ENCODE measurements at places on chromosomes 2 and 18.

DNA sequence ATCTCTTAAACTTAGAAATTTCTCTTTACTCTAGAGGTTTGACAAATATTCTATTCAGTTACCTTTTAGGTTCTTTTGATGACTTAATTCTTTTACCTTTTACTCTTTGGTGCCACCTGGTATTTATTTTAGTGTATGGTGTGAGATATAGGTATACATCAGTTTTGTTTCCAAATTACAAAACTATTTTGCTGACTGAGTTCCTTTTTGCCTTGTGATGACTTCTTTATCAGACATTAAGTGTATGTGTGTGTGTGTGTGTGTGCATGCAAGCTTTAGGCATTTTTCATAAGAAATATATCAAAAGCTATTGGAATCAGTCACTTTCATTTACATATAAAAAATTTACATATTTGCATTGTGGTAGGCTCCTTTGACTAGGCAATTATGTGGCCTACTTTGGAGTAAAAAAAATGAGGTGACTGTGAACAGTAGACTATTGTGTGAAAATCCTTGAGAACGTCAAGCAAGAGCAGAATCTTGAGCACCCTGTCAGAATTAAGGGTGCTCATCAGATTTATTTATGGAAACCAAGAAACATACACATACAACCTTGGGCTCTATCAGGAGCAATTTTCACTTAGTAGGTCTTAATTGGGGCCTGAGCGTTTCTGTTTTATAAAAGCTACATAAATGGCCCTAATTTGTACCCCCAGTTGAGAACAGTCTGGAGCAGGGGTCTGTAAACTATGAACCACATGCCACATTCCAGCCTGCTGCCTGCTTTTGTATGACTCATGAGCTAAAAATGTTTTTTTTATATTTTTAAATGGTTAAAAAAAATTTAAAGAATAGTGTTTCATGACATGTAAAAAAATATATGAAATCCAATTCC, 415.9 kb downstream of the SLC4A3 start:
- H3K4me3 ChIP-seq, result no peak overlapping the region
- no peaks in the 10 kb centered on the region for H3K36me3 ChIP-seq
- no peak for DNase-seq
- no peaks in the 10 kb centered on the region for H3K27me3 ChIP-seq
- H3K4me1 ChIP-seq, result peaks cover 29% of the 10 kb centered on the region
- H3K27ac ChIP-seq, result no peak overlapping the region

DNA sequence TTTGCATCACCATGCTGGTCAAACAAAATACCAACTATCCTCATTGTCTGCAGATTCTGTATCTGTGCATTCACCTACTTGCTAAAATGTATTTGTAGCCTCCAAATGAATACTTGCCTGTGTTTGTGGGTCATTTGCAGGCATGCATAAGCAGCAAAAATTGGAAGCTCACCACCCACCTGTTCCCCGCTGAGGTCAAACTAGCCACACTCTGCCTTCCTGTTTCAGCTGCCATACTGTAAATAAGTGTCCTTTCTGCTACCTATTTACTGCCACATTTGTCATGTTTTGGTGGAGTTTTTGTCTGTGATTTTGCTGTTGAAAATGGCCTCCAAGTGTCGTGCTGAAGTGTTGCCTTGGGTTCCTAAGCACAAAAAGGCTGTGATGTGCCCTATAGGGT, 50.0 kb upstream of the ACMSD start:
- H3K4me1 ChIP-seq, result no peaks in the 10 kb centered on the region
- H3K27me3 ChIP-seq, result no peaks in the 10 kb centered on the region
- DNase-seq, result no peak
- H3K36me3 ChIP-seq, result no peaks in the 10 kb centered on the region
- no peak overlapping the region for H3K27ac ChIP-seq

DNA sequence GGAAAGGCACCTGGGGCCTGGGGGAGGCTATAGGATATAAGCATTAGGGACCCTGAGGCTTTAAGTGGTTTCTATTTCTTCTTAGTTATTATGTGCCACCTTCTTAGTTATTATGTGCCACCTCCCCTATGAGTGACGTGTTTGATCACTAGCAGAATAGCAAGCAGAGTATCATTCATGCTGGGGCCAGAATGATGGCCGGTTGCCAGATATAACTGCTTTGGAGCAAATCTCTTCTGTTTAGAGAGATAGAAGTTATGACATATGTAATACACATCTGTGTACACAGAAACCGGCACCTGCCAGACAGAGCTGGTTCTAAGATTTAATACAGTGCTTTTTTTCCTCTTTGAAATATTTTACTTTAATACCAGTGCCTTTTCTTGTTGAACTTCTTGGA, 29.4 kb downstream of the LIPG start:
- no peaks in the 10 kb centered on the region for H3K27me3 ChIP-seq
- H3K27ac ChIP-seq, result no peak overlapping the region
- DNase-seq, result no peak
- peaks cover 3% of the 10 kb centered on the region for H3K36me3 ChIP-seq
- H3K4me3 ChIP-seq, result no peak overlapping the region

- H3K27ac ChIP-seq, result peak overlapping the region; percentile 100
- peaks cover 23% of the 10 kb centered on the region for H3K4me1 ChIP-seq
- peak overlapping the region; percentile 88 for H3K4me3 ChIP-seq
- no peak for DNase-seq
- no peaks in the 10 kb centered on the region for H3K27me3 ChIP-seq
Observed at GRCh38 chr2:231707625-231707926, 749 bp upstream of the PTMA start.

DNA sequence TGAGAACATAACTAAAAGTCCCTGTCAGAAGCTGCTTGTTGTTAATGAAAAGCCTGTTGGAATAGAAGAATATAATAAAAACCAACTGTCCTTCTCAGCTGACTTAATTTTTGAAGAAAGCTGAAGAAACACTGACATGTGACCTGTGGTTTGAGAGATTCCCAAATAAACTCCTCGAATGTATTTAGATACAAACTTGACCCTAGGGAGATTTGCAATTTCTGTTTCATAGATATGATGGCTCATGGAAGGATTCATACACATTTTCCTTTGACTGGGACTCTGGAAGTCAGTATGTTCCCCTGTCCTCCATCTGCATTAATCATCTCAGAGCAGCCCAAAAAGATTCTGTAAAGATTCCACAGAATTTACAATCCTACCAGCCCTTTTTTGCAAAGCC, 195.1 kb downstream of the TMEM247 start:
- H3K36me3 ChIP-seq, result no peaks in the 10 kb centered on the region
- H3K4me1 ChIP-seq, result no peaks in the 10 kb centered on the region
- H3K27me3 ChIP-seq, result no peaks in the 10 kb centered on the region
- no peak overlapping the region for H3K4me3 ChIP-seq

GRCh38 chr2:41353060-41353459, 694.8 kb upstream of the PKDCC start:
- H3K4me1 ChIP-seq, result no peaks in the 10 kb centered on the region
- H3K27ac ChIP-seq, result no peak overlapping the region
- H3K4me3 ChIP-seq, result no peak overlapping the region
- H3K27me3 ChIP-seq, result no peaks in the 10 kb centered on the region

DNA sequence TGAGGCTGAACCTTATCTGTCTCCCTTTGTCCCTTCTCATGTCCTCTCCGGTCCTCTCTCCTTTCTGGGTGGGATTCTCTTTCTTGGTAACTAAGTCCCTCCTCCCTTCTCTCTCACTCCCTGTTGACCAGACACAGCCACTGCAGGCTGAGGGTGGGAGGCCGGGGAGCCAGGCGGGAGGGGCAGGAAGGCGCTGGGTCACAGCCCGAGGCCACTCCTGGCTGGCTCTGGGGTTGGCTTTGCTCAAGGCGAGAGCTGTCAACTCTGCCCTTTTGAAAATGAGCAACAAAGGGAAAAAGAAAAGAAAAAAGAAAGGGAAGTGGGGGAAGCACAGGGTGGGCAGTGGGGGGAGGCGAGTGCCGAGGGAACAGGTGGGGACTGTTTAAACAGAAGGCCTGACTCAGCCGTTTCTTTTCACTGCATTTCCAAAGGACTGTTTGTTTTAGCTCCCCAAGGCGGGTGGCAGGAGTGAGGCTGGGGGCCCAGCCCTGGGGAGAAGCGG, 70.5 kb upstream of the IGFBP5 start:
- peak overlapping the region; percentile 70 for H3K27ac ChIP-seq
- DNase-seq, result peak; percentile 88

DNA sequence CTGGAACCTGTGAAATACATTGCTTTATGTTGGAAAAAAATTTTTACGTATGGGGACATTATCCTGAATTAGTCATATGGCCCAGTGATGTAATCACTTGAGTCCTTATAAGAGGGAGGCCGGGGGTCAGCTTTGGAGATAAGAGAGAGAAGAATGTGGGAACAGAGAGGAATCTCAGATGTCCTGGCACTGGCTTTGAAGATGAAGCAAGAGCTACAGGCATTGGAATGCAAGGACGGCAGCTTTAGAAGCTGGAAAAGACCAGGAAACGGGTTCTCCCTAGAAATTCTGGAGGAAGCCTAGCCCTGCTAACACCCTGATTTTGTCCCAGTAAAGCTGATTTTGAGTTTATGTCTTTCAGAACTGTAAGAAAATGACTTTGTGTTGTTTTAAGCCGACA, 1129.9 kb upstream of the GYPC start:
- no peak overlapping the region for H3K27ac ChIP-seq
- no peak overlapping the region for H3K4me3 ChIP-seq
- H3K27me3 ChIP-seq, result no peaks in the 10 kb centered on the region
- peaks cover 18% of the 10 kb centered on the region for H3K4me1 ChIP-seq
- peak; percentile 54 for DNase-seq
- no peaks in the 10 kb centered on the region for H3K36me3 ChIP-seq

- no peak overlapping the region for H3K4me3 ChIP-seq
- H3K36me3 ChIP-seq, result no peaks in the 10 kb centered on the region
- H3K27me3 ChIP-seq, result no peaks in the 10 kb centered on the region
- DNase-seq, result peak; percentile 32
- H3K27ac ChIP-seq, result no peak overlapping the region
Observed at GRCh38 chr2:107235491-107236254, 349.7 kb upstream of the ST6GAL2 start.

GRCh38 chr2:202423139-202423538, 47.0 kb downstream of the BMPR2 start:
- 0 out of 2 replicates have a peak overlapping the region, but pooled peaks have one; percentile 32 for H3K27ac ChIP-seq
- no peaks in the 10 kb centered on the region for H3K27me3 ChIP-seq

DNA sequence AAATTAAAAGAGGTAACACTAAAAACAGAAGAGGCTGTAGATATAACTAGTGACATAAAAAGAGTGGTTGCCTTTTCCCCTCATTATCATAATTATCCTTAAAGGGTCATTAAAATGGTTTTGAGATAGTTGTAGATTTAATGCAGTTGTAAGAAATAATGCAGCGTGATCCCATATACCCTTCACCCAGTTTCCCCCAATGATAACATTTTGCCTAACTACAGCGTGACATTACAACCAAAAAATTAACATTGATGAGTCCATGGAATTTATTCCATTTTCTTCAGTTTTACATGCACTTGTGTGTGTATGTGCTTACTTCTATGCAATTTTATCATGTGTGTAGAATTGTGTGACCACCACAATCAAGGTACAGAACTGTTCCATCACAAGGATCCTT, 13.2 kb upstream of the RMND5A start:
- H3K27me3 ChIP-seq, result no peaks in the 10 kb centered on the region
- H3K27ac ChIP-seq, result no peak overlapping the region
- no peak overlapping the region for H3K4me3 ChIP-seq
- H3K36me3 ChIP-seq, result no peaks in the 10 kb centered on the region
- no peak for DNase-seq

DNA sequence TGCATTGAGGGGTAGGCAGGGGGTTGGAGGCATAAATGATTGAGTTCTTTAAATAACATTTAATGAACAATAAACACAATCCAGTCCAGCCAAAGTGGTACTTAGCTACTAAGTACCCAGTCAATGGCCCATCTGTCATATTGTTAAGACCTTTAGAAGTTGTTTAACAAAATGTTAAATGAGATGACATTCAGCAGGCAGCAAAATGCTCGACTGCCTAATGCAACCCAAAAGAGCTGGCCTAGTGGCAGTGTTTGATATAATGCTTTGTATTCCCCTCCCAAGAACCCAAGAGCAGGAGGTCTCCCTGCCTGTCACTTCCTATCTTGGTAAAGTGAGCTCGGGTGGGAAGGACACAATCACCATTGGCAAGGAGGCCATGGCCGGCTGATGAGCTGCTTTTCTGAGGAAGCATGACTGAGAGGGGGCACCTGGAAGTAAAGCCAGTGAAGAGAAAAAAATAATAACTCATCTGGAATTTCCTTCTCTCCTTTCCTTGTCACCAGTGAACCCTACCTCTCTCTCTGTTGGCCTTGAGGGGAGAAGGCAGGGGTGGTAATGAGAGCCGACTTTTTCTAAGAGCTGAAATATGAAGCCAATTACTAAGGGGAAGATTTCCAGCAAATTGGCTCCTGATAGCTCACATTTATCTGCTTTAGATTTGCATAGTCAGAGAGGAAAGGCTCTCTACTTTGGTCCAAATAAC, 140.6 kb downstream of the C1D start:
- H3K4me3 ChIP-seq, result no peak overlapping the region
- H3K27me3 ChIP-seq, result no peaks in the 10 kb centered on the region
- no peak for DNase-seq

- no peaks in the 10 kb centered on the region for H3K27me3 ChIP-seq
- no peak for DNase-seq
- no peak overlapping the region for H3K4me3 ChIP-seq
- no peak overlapping the region for H3K27ac ChIP-seq
- 0 out of 2 replicates have a peak, but pooled peaks cover 3% of the 10 kb centered on the region for H3K4me1 ChIP-seq
Observed at GRCh38 chr2:46568212-46569009, 89.0 kb downstream of the TMEM247 start.

DNA sequence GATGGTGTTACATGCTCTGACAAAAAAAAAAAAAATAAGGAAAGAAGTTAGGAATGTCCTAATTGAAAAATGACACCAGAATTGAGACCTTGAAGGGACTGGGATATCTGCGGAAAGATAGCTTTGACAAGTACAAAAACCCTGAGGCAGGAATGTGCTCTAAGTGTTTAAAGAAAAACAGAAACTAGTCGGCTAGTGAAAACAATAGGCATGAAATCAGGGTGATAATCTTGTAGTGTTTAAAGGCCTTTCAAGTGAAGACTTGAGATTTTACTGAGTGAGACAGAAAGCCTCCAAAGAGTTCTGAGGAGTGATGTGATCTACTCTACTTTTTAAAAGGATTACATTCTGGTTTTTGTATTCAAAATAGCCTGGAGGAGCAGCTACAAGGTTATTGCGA, 107.4 kb downstream of the COBLL1 start:
- no peaks in the 10 kb centered on the region for H3K36me3 ChIP-seq
- H3K4me1 ChIP-seq, result no peaks in the 10 kb centered on the region
- no peak overlapping the region for H3K4me3 ChIP-seq
- DNase-seq, result peak; percentile 12
- H3K27me3 ChIP-seq, result no peaks in the 10 kb centered on the region
- no peak overlapping the region for H3K27ac ChIP-seq

GRCh38 chr2:33085646-33086045, 138.9 kb downstream of the LTBP1 start:
- H3K27ac ChIP-seq, result no peak overlapping the region
- no peak overlapping the region for H3K4me3 ChIP-seq
- peaks cover 10% of the 10 kb centered on the region for H3K4me1 ChIP-seq
- no peak for DNase-seq
- peaks cover 21% of the 10 kb centered on the region for H3K27me3 ChIP-seq
- no peaks in the 10 kb centered on the region for H3K36me3 ChIP-seq

DNA sequence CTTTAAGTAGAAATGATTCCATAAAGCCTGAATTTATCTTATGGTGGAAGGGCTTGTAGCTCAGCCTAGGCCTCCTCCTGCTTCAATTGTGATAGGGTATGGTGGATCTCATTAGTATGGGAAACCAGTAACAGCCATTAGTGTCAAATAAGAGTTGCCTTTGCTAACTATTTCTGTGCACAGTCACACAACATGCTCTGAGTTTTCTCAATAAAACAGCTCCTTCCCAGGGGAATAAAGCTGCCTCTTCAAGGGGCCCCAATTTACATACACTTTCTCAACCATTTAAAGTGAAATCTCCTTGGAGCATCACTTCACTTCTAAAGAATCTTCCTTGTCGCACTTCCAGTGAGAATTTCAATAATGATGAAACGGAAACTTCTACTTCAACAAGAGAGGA, 53.4 kb downstream of the KLF7 start:
- H3K36me3 ChIP-seq, result no peaks in the 10 kb centered on the region
- no peak for DNase-seq
- H3K4me1 ChIP-seq, result no peaks in the 10 kb centered on the region
- H3K27me3 ChIP-seq, result no peaks in the 10 kb centered on the region
- no peak overlapping the region for H3K4me3 ChIP-seq
